ENCODE measurements at places on chromosomes 1 and 21.

DNA sequence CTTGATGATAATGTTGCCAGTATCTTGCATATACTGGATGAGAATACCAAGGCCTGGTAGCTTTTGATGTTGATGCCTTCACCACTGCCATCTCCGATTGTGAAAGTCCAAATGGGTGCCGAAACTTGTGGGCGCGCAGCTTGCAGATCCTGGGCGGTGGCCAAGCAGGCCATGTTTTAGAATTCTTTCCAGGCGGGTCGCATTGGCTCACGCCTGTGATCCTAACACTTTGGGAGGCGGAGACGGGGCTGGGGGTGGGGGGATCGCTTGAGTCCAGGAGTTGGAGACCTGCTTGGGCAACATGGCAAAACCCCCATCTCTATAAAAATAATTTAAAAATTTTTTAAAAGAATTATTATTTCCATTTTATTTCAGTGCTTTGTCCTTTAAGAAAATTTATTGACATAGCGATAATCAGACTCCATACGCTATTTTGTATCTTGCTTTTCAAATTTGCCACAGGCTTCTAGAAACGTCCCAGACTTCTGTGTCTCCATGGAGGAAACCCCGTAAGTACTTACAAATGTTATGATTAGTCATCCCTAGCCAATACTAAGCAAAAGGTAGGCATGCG lies 592 bp upstream of the ZNF326 start:
- DNase-seq, result no peak

- DNase-seq, result no peak
These were observed 721 bp downstream of the PBXIP1 start for GRCh38 chr1:154955039-154955717.

- peak; percentile 63 for DNase-seq
These were observed 36.7 kb downstream of the EGLN1 start for GRCh38 chr1:231385416-231385748.

GRCh38 chr1:224510880-224511645 lies 76.5 kb upstream of the WDR26 start:
- no peak for DNase-seq

- DNase-seq, result peak; percentile 4
These were observed 1040.7 kb upstream of the B3GALT2 start for GRCh38 chr1:194227161-194227560.

DNA sequence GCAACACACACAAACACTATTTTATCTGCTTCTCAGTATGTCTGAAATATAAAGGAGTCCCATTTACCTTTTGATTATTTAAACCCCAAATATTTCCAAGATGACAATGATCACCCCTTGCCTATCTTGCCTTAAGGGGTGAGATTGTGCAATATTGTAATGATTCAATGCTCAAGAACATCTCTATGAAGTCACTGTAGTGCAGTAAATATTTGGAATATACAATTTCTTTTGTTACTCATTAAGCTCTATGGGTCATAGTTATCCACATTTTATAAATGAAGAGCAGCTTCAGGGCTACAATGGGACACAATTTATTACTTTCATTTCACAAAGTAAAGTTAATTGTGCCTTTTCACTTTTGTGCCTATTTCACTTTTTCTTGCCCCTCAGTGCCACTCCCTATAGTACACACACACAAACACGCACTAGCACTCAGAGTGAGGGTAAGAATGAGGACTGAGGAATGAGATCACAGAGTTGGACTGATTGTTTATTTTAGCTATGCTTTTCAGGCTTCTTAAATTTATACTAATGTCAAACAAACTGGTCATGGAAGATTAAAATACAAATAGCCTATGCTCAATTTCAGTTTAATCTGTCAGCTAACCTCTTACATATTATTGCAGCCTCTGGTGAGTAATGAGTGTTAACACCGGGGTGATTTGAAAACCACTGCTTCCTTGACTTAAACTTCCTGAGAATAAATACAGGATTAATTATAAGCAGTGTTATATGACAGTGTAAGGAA lies 521.0 kb upstream of the B3GALT2 start:
- DNase-seq, result peak; percentile 51

- no peak for DNase-seq
These were observed 626.5 kb downstream of the NCAM2 start for GRCh38 chr21:21624674-21625073.

DNA sequence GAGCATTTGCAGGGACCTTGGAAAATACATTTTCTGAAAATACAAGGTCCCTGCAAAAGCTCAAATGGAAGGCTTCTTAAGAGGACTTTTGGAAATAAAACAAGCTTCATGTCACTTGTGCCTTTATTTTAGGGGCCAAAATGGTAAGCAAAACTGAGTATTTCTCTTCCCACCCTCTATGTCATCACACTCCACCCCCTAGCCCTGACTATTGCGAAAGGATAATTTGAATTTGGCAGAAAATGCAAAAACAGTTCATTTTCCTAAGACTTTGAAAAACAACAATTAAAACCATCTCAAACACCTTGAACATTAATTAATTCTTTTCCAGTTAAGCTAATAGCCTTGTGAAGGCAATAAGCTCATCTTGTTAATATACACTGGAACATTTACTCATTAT lies 201.7 kb downstream of the TM2D1 start:
- DNase-seq, result no peak

- DNase-seq, result peak; percentile 13
These were observed 71.4 kb downstream of the FNBP1L start for GRCh38 chr1:93519199-93519829.

DNA sequence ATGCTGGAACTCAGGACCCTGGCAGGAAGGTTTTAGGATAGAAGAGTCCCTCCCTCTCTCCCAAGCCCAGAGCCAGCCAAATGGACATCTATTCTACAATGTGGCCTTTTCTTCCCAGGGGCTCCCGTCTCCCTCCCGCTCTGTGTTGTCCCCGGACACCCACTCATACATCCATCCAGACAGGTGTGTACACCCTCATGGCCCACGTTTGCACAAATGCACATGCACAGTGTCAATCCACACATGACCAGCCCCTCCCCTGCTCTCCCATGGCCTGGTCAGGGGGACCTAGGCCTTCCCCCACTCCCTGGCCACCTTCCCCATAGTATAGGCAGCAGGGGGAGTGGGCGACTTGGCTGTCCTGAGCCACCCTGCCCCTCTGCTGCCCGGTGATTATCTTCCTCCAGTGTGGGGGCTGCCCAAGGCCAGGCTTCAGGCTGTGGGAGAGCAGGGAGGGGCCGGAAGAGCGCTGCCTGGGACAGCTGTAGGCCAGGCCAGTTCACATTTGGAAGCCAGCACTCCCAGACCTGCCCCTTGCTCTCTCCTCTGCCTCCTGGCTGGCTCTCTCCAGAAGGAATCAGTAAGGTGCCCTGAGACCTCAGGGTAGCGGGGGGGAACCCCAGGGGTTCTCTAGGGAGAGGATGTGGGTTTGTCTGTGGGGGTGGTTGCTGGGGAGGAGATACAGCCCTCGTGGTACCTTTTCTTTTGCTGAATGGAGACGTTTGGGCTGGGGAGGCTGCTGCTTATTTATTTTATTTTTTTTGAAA lies 4.1 kb upstream of the PTPN7 start:
- no peak for DNase-seq

- DNase-seq, result no peak
These were observed 94.3 kb downstream of the VAV3 start for GRCh38 chr1:107870696-107871095.

DNA sequence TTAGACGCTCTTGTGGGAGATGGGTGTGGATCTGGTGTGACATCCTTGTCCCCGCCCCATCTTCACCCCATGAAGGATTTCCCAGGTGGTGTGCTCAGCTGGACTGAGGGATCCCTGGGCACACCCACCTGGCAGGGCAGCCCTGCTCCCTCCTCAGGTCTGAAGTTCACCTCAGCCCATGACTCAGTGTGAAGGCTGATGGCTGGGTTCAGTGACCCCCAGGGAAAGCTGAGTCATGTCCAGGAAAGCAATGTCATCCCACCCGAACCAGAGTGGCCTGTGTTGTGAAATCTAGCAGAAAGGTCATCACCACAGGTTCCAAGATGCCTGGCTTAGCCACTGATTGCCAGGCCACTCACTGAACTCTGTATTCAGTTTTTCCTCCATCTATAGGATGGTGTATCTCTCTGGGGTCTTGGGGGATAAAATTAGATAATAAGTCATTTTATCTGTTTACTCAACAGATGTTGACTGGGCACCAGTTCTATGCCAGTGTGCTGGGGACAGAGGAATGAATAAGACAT lies 97.7 kb upstream of the JUN start:
- DNase-seq, result peak; percentile 71

- DNase-seq, result no peak
These were observed 68.4 kb upstream of the EDEM3 start for GRCh38 chr1:184823080-184823479.

GRCh38 chr1:234065794-234066447 lies 161.4 kb downstream of the SLC35F3 start:
- DNase-seq, result peak; percentile 74

DNA sequence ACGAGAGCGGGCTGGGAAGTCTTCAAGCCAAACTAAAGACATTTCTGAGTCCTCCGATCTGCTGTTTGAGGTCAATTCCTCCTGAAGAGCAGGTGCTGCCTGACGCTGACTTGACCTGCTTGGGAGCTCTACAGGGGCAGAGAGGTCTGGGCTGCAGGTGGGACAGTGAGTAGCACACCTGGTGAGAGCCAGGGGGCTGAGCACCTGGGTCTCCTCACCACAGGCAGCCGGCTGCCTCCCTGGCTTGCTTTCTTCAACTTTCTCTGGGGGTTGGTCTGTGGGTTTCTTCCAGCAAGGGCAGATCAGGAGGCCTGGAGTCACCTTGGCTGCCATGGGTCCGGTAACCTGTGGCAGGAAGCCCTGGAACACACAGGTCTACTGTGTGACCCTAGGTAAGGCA lies 107.4 kb upstream of the EDN2 start:
- no peak for DNase-seq

- DNase-seq, result no peak
These were observed 58.5 kb upstream of the BCAR3 start for GRCh38 chr1:93740157-93740556.

- peak; percentile 71 for DNase-seq
These were observed 77.0 kb downstream of the MORN1 start for GRCh38 chr1:2314273-2314802.

All from RWPE1 (cell line).